ENCODE measurements at places on chromosomes 11 and 22.

- DNase-seq: no peak
These were observed 1378.9 kb downstream of the BRD1 start for GRCh38 chr22:48448821-48449220.

GRCh38 chr11:12433571-12434324 lies 56.4 kb downstream of the PARVA start:
- DNase-seq: no peak

- DNase-seq: no peak
These were observed 205.3 kb downstream of the TBC1D22A start for GRCh38 chr22:46967445-46968358.

DNA sequence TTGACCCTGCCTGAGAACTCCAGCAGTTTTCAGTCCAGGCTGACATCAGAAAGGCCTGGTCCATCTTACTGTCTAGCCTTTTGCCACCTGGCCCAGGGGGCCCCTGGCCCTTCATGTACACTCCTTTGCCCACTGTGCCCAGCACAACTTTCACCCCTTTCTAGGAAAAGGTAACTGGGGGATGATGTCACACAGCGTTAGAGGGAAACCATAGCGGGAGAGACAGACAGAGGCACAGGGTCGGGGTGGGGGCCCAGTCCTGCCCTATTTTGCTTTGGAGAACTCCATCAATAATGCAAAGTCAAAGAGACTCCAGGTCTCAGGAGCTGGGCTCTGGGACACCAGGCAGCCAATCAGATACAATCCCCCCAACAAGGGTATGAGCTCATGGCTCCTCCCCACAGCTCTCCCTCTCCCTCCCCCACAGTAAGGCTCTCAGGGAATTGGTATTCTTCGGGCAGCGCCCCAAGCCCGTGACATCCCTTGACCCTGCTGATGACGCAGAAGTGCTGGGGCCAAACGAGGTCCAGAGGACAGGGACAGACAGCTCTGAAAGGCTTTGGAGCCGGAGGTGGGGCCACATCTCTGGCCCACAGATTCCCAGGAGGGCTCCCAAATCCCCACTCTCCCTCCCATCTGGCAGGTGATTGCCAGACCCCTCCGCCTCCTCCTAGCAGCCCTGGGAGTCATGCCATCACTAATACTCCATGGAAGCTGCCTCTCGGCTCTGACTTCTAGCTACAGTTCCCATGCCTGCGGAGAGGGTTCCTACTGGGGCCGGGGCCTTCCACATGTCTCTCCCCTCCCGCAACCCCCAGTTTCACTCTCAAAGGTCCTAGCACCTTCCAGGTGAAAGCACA lies 5.9 kb downstream of the USP2 start:
- no peak for DNase-seq

DNA sequence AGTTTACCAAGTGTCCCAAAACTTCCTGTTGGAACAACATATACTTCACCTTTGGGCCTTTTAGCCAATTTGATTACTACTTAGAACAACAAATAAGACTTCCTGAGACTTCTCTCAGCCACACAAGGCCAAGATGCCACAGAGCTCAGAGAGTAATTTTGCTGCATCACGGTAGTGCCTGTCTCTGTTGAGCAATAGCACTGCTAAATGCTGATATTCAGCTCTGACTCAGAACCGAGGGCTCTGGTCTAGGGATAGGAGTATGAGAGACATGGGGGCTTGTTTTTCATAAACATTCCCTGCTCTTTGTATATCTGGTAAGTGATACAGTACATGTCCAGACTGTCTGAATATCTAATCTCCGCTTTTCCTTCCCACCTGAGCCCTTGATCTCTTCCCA lies 260.4 kb upstream of the ARHGAP20 start:
- no peak for DNase-seq

- no peak for DNase-seq
These were observed 12.0 kb downstream of the CSTPP1 start for GRCh38 chr11:46948378-46949131.

- no peak for DNase-seq
These were observed 11.7 kb upstream of the SORL1-AS1 start for GRCh38 chr11:121464352-121464946.

DNA sequence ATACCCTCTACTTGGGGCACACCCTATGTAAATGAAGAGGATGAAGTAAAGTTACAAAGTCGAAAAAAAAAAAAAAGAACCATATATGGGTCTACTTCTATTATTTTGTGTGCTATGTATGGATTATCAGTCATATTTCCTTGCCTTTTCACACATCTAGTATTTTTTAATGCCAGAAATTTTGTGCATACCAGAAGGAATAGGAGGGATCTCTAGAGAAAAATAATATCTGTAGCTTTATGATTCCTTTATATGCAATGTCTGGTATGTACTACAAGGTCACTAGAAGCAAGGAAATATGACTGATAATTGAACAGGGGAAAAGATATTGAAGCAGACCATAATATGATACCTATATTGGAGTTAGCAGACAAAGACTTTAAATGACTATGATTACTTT lies 713.4 kb downstream of the OPCML start:
- DNase-seq: no peak

- peak; percentile 33 for DNase-seq
These were observed 55.6 kb downstream of the P4HA3 start for GRCh38 chr11:74255741-74256375.

GRCh38 chr11:94525546-94526324 lies 13.5 kb downstream of the C11orf97 start:
- DNase-seq: no peak

GRCh38 chr22:41574847-41575381 lies 14.1 kb downstream of the CSDC2 start:
- DNase-seq: no peak

DNA sequence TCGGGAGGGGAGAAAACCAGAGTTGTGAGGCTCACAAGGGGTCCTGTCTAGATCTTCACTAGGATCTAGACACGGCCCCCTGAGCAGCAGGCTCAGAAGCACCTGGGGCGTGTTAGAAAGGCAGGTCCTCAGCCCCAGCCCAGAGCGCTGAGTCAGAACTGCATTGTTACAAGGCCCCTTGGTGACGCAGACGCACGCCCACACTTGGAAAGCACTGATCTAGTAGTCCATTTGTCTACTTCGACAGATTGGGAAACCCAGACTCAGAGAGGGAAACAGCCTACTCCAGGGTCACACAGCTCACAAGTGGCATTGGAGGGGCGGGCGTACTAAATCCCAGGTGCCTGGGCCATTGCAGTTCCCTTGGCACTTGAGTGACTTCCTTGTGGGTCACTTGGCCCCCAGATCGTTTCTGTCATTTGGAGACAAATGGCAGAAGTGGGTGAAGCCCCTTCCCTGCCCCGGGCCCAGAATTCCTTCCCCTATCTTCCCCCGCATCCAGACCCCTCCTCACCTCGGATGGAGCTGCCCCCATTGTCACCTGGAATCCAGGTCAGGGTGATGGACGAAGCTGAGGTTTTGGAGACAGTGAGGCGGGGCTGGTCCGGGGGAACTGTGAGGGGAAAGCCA lies 110.8 kb downstream of the CEP164 start:
- no peak for DNase-seq

GRCh38 chr11:117786135-117786870 lies 10.7 kb downstream of the DSCAML1 start:
- no peak for DNase-seq

Measured in GM18507 (cell line).